ENCODE measurements at places on chromosomes 12 and 14.

GRCh38 chr14:33323979-33324378 lies 385.3 kb downstream of the NPAS3 start:
- DNase-seq = no peak

DNA sequence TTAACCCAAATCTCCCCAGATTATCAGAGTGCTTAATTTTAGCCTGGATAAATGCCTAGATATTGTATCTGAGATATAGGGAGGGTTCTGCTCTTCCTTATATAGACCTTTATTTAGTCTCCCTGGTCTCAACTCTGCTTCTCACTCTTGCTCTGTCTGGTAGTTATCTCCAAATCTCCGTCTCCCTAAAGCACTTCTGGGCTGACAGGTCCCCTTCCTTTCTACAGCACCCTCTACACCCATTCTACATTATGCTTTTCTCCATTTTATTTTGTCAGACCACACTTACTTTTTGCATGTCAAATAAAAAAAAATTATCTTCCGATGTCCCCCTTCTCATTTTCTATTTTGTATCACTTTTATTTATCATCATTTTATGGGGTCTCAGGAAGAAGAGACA lies 2.0 kb upstream of the ERC1 start:
- no peak for DNase-seq

- no peak for DNase-seq
These were observed 2.5 kb downstream of the GSC start for GRCh38 chr14:94767321-94767878.

GRCh38 chr12:82040987-82041743 lies 282.0 kb upstream of the PPFIA2 start:
- no peak for DNase-seq

DNA sequence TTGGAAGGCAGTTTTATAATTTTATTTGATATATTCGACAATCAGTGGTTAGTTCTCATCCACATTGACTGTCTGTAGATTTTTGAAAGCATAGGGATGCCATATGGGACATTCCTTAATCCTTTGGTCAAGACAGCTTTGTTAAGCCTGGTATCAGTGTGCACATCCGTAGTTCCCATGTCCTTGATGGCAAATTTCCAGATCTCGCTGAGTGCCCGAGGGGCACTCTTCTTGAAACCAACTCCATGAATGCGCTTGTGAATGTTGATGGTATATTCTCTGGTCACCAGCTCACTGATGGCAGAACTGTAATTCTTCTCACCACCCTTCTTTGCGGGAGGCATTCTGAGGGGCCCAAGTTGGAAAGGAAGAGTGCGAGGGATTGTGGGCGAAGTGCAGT lies 6.1 kb upstream of the DENND5B start:
- DNase-seq = no peak

- no peak for DNase-seq
These were observed 56.7 kb downstream of the BTBD7 start for GRCh38 chr14:93276031-93276716.

DNA sequence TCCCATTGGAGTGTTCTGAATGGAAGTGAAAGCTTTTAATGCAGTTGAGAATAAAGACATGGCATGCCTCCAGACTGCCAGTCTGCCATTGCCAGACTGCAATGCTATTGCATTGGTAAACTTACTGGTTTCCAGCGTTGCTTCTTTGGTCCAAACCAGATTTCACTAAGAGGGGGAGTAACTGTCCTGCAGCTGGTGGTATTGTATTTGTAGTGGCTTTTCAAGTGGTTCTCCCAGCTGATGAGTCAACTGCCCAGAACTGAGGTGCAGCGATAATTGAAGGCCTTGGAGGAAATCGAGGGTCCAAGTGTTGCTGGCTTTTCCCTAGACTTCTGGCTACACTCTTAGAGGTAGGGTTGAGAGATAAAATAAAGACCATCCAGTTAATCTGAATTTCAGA lies 31.9 kb downstream of the ERG28 start:
- no peak for DNase-seq

DNA sequence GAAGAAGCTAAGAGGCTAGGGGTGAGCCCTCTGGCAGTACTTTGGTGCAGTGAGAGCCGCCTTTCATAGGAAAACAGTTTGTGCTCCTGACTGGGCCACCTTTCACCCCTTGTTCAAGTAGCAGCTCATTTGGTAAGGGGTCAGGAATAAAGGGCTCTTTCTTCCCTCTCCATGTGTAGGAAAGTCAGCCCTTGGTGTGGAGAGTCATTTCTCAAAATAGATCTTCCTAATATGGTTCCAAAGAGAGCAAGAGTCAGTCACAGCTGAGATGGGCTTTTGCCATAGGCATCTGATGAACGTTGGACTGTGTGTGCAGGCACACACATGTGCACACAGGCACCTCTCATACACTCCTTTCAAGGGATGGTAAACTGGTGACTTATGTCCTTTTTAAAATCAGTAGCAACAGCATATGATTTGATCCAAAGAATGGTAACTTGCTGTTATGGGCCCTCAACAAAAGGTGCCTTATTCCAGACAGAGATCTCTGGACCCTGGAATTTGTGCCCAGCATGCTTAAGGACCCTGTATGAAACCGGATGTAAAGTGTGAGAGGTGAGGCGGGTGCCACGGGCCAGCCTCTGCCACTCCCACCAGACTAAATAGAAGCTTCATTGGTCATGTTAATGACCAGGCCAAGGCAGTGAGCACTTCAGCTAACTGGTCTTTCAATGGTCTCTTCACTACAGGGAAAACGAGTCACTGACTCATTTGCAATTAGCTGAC lies 16.7 kb upstream of the RIC8B start:
- no peak for DNase-seq

DNA sequence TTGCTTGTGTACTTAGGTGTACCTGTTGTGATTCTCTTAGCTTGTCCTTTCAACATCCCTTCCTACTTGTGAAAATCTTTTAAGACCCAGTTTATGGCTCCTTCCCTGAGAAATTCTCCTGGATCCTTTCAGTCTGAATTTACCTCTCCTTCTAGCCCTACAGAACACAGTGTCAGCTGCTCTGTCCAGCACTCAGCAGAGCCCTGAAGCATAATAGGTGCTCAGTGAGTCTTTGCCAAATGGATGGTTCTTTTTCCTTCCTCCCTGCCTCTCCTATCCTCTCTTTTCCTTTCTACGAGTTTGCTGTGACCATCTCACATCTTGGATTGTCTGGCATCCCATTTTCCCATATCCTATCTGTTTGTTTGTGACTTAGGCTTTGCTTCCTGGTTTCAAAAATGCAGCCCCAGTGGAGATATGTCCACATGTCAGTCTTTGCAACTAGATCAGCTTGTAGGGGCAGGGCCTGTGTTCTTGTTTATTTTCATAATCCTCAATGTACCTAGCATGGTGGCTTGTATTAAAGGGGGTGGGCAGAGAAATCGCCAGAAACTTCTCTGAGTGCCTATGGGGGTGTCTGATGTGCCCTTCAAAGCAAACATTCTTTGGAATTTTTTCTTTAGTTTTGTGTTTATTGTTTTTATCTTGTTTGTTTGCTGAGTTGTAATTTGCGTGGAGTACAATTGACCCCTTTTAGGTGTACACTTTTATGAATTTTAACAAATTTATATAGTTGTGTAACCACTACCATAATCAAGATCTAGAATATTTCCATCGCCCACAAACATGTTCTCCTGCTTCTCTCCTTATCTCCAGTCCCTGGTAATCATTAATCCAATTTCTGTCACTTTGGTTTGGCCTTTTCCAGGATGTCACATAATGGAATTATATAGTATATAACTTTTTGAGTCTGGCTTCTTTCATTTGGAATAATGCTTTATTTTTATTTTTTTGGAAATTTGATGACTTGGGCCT lies 62.8 kb downstream of the SMOC1 start:
- DNase-seq = no peak

- DNase-seq = peak; percentile 30
These were observed 82.8 kb downstream of the BORCS5 start for GRCh38 chr12:12439636-12440035.

DNA sequence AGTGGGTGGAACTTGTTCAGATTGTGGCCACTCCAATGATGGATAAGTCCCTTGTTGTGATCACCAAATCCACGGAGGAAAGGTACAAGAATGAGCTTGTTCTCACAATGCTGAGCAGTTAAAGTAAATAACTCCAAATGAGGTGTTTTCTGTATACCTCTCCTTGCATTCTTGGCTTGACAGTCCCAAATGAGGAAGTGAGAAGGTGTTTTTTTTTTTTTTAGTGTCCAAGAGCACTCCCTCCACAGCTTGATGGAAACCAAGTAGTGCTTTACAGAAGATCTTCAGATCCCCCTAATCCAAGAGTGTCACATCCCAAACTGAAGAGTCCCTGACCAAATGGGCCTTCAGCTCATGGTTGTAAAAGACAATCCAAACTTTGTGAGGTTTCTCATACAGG lies 153.6 kb downstream of the ATP23 start:
- no peak for DNase-seq

GRCh38 chr12:30485230-30485890 lies 210.3 kb downstream of the IPO8 start:
- DNase-seq = no peak

GRCh38 chr12:41762691-41763090 lies 382.0 kb downstream of the GXYLT1 start:
- no peak for DNase-seq

GRCh38 chr12:43277651-43278540 lies 274.1 kb downstream of the ADAMTS20 start:
- no peak for DNase-seq

- no peak for DNase-seq
These were observed 40.4 kb downstream of the KICS2 start for GRCh38 chr12:64181430-64182291.

DNA sequence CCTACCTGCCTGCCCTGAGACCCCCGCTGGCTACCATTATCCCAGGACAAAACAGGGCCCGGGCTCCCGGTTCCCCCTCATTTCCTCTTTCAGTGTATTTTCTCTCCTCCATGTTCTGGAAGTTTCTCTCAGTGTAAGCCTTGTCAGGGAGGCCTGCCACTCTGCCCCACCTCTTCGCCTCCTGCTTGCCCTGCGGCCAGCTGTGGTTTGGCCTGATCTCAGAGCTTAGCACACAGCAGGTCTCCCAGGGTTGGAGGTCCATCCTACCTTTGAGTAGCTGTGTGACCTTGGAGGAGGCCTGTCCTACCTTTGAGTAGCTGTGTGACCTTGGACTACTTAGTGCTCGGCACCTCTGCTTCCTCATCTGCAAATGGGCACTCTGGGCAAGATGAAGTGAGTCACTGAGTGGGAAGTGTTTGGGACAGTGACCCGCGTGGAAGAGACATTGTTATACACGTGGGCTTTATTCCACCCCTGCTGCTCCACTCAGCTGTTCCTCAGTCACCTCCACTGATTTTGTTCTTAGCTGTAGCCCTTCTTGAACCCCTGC lies 212.7 kb downstream of the ZFP36L1 start:
- no peak for DNase-seq

GRCh38 chr14:23829736-23830471 lies 123.7 kb upstream of the DHRS4 start:
- no peak for DNase-seq

GRCh38 chr12:45439039-45439438 lies 223.1 kb downstream of the ANO6 start:
- DNase-seq = no peak

- DNase-seq = no peak
These were observed 15.6 kb upstream of the KERA start for GRCh38 chr12:91073426-91073825.

- no peak for DNase-seq
These were observed 37.3 kb downstream of the GPR135 start for GRCh38 chr14:59427653-59428580.

DNA sequence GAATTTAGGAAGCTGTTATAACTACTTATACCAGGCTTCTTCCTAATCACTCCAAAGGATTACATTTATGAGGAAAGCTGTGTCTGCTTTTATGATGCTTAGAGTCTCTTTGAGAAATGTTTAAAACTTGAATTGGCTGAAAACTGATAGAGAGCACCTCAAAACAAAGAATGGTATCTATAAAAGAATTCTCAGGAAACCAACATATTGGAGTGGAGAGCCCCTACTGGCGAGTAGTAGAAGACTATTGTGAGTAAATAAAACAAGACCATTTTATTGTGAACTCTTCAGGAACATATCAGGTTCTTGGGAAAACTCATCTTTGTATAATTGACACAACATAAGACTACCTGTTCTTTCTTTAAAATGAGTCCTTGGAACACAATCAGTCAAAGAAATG lies 578.6 kb downstream of the RERGL start:
- no peak for DNase-seq

- DNase-seq = no peak
These were observed 68.3 kb downstream of the ALG10B start for GRCh38 chr12:38384816-38385378.

GRCh38 chr12:21939435-21939834 lies 1.8 kb downstream of the ABCC9 start:
- DNase-seq = no peak

- DNase-seq = no peak
These were observed 6.7 kb upstream of the RPS6KA5 start for GRCh38 chr14:91067186-91067585.

GRCh38 chr14:39562175-39562574 lies 129.9 kb upstream of the FBXO33 start:
- no peak for DNase-seq

DNA sequence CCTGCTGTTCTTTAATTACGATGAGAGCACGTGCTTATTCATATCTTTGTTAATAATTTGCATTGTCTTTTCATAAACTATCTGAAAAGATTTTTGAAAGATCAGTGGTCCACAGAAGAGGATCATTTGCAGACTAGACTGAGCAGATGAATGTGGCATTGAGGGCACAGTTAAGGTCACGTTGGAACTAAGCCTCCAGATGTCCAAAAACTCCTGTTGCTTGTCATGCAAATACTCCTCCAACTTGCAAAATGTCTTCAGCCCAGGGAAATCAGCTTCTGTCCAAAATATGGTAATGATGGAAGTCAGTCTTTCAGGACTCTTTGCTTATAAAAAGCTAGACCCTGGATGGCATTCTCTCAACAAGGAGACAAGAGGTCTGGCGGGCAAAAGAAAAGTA lies 201.6 kb upstream of the TMEM260 start:
- DNase-seq = no peak

DNA sequence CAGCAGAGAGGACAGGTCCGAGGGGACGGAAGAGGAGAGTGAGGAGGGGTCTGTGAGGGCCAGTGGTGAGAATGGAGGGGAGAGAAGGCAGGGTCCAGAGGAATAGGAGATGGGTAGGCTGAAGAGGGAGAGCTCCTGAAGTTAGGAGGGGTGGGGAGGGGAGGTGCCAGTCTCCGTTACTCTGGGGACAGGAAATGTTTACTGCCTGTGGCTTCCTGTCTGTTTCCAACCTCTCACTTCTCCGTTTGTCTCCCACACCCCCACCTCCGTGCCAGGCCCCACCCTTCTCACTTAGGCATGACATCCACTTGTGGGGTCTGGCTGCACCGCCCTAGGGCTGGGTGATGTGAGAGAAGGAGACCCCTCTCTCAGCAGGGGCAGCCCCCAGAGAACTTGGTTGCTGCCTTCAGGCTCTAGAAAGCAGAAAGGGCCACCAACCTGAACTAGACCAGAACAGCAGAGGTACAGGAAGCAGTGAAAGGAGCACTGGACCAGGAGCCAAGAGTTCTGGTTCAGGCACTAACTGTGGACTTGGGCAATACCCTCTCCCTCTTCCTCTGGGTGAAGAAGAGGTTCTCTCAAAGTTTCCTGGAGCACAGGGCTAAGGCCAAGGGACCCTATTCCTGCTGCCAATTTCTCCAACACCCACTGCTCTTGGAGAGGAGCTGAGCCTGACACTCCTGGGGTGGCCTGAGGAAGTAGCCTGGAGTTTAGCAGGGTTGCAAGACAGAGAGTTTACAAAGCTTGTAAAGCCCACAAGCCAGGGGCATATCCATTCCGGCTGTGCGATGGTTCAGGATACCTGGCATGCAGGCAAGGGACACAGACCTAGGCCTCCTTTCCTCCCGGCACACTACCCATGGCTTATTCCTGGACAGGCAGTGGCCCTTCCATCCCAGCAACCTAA lies 5.5 kb downstream of the ITGA5 start:
- peak; percentile 52 for DNase-seq

GRCh38 chr14:30553311-30553989 lies 5.5 kb upstream of the G2E3 start:
- DNase-seq = no peak
